ENCODE measurements at places on chromosomes 7 and 10.

GRCh38 chr7:149729586-149729982 lies 43.8 kb downstream of the ZNF467 start:
- DNase-seq: no peak

GRCh38 chr10:50439806-50440205 lies 183.9 kb downstream of the SGMS1 start:
- no peak for DNase-seq

- no peak for DNase-seq
Measured at GRCh38 chr7:55381696-55382095, 16.6 kb downstream of the LANCL2 start.

GRCh38 chr7:144579687-144580086 lies 176.2 kb upstream of the NOBOX start:
- no peak for DNase-seq

- DNase-seq: peak; percentile 28
Measured at GRCh38 chr7:70694971-70695794, 436.8 kb upstream of the GALNT17 start.

Data from NCI-H1105 treated with DMSO at 0.1 percent for 48 hours (cell line).